ENCODE measurements at places on chromosomes 4 and X.

DNA sequence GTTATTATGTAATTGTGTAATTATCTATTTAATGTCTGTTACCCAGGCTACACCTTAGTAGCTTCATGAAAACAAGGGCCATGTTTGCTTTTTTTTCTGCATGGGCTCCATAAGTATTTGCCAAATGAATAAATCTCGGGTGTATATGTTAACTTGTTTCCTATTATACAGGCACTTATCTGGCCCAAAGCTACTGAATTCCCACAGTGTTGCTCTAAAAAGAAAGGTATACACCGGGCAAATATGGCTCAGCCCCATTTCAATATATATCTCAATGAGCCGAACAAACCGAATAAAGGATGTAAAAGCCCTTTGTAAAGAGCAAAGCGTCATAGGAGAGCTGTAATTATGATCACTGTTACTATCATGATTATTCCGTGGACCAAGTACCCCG is 767 bp downstream of the PAQR3 start:
- DNase-seq = no peak

DNA sequence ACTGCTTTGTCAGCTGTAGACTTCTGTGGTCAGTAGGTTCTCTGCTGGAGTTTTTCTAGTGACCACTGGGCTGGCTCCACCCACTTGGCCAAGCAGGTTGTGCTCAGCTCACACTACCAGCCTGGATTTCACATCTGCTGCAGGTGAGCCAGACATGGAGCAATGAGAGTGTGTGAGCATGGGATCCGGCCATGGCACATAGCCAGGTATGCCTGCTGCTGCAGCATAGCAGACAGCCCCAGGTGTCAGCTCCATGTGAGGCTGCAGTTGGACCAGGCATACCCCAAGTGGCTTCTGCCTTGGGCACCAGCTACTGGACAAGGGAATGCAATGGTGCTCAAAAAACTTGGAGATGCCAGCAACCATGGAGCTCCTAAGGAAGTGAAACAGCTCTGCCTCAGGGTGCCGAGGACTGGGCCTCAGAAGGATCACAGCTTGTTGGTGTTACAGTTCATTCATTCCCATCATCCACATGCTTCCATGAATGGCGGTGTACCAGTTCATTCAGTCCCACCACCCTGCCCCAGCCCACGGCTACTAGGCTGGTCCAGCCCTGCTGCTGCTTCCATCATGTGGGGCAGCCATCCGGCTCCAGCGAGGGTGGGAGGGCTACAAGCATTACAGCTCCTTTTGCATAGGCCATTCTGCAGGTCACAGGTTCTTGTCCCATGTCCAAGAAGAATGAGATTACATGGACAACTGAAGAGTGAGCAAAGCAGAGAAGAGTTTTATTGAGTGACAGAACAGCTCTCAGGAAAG is 389.1 kb upstream of the PCDH7 start:
- DNase-seq = no peak

- no peak for DNase-seq
Measured at GRCh38 chr4:169251291-169252235, 19.2 kb downstream of the SH3RF1 start.

DNA sequence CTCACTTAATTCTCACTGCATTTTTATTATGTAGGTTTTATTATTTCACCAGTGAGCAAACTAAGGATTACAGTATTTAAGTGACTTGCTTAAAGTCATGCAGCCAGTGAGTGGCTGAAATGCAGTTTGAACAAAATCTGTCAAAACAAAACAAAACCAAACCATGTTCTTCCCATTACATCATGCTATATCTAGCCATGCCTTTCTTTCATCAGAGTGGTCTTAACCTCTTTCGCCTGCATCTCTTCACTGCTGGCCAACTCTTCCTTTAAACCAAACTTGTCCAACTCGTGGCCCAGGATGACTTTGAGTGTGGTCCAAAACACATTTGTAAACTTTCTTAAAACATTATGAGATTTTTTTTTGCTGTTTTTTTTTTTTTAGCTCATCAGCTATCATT is 223.2 kb downstream of the PCDH7 start:
- no peak for DNase-seq

- DNase-seq = peak; percentile 45
Measured at GRCh38 chrX:130024127-130024526, 41.7 kb downstream of the BCORL1 start.

- DNase-seq = no peak
Measured at GRCh38 chrX:126820700-126821420, 1.3 kb downstream of the PRR32 start.

DNA sequence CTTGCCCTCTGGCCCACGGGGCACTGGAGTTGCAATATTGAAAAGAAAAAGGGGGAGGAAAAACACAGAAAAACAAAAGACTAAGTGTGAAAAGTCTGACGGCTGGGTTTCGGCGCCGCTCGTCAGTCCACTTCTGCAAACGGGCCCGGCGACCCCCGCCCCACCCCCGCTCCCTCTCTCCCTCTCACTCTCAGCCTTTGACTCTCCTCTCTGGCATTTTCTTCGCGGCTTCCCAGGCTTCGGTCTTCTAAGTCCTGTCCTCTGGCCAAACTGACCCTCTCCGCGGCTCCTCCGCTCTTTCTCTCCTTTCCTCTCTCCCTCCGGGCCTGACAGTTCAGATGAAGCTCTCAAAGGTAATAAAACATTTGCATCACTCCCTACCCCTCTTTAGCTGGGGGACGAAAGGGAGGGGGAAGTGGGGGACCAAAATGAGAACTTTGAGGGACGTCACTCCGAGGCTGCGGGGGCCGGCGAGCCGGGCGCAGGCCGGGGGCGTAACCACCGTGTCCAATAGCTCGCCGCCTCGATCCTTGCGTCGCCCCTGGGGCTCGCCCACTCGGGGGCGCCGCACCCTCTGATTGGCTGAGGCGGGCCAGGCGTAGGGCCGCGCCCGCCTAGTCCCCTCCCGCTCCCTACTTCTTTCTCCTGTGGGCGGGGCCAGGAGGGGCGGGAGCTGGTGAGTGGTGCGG is at the start of gene NKX6-1:
NKX6-1 (minus strand) TSS at position 358 of the 689 bp plus-strand sequence. CDS start 1,064 bp downstream, outside the sequence.
- no peak for DNase-seq

- no peak for DNase-seq
Measured at GRCh38 chrX:107675823-107676555, 47.7 kb downstream of the PRPS1 start.

- no peak for DNase-seq
Measured at GRCh38 chr4:165096776-165097175, 15.9 kb downstream of the TMEM192 start.

GRCh38 chr4:173270312-173271027 is 63.7 kb downstream of the HMGB2 start:
- DNase-seq = no peak

- DNase-seq = no peak
Measured at GRCh38 chr4:111360906-111361305, 738.0 kb upstream of the PITX2 start.

DNA sequence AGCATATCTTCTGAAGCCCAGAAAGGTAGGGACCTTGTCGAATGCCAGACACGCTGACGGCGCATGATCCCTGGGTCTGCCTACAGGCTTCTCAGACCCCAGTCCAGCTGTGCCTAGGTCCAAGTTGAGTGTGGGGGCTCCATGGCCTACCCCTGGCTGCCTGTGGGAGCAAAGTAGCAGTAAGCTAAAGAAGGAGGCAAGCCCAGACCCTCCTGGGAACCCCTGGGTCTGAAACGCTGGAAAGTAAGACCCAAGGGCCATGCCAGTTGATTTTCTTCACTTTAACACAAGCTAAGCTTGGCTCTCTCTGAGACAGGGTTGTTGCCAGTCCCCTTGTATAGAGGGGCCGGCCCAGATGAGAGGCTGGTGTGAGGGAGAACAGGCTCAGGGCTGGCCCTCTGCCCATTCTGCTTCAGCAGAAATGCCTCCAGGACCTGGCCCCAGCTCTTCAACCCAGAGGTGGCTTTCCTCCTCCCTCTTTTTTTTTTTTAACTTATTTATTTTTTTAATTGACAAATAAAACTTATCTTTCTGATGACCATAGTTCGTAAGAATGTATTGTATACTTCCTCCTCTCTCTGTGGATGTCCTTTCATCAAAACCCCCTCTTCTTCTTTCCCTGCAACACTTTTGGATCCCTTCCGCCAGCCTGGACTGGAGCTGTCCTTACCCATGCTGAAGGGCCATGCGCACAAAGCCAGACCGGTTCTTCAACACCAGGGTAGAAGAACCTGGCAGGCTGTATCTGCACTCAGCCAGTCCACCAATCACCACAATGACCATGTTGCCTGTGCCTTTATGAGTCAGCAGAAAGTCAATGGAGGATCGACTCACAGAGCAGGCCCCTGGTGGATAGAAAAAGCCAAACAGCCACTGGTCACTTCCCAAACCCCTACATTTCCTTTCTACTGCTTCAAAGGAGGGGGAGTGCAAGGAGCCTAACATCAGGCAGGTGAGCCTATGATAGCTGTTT is 7.1 kb downstream of the AWAT2 start:
- DNase-seq = no peak

DNA sequence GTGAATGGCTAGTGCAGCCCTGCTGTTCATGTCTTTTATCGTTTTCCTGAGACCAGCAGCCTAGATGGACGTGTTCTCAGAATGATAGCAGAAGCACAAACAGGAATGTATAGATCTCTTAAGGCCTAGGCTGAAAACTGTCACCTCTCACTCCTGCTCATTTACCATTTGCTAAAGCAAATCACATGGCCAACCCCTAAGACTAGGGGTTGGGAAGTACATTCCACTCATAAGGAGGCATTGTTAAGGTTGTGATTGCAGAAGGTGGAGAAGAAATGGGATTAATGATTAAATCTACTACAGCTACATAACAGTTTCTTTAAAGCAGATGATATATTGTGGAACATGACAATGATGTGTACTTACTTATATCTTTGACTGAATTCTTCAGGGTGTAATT is 536.8 kb upstream of the FTHL17 start:
- DNase-seq = no peak

DNA sequence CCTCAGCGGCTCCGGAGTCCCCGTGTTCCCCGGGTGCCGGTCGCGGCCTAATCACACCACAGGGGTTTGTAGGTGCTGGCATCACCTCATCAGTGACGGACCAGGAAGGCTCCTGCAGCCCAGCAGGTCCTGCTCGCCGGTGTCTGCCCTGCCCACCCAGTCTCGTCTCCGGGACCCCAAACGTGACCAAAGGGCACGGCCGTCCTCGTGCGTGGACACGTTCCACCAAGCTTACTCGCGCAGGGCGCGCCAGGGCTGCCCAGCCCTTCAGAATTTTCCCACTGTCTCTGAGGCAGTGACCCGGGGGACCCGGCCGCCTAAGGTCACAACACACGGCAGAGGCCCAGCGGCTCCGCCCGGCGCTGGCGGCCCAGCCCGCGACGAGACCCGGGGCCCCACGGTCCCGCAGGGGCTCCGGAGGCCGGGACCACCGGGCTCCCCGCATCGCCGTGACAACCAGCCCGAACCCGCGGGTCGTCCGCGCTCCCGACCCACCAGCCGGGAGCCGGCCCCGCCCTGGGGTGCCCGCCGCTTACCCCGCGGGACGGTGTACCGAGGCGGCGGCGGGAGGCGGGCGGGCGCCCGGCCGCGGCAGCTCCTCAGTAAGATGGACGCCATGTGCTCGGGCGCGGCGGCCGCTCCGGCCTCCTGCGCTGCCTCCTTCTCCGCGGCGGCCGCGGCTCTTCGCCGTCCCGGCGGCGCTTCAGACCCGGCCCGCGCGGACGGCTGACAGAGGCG is 454 bp downstream of the LETM1 start:
- no peak for DNase-seq

GRCh38 chr4:146534178-146534577 is 12.4 kb upstream of the SLC10A7 start:
- no peak for DNase-seq

GRCh38 chr4:81786766-81787165 is 315.1 kb upstream of the RASGEF1B start:
- no peak for DNase-seq

GRCh38 chr4:139337612-139338011 is 35.3 kb upstream of the NDUFC1 start:
- DNase-seq = no peak

GRCh38 chrX:9233141-9233540 is 199.2 kb upstream of the FAM9B start:
- DNase-seq = no peak

DNA sequence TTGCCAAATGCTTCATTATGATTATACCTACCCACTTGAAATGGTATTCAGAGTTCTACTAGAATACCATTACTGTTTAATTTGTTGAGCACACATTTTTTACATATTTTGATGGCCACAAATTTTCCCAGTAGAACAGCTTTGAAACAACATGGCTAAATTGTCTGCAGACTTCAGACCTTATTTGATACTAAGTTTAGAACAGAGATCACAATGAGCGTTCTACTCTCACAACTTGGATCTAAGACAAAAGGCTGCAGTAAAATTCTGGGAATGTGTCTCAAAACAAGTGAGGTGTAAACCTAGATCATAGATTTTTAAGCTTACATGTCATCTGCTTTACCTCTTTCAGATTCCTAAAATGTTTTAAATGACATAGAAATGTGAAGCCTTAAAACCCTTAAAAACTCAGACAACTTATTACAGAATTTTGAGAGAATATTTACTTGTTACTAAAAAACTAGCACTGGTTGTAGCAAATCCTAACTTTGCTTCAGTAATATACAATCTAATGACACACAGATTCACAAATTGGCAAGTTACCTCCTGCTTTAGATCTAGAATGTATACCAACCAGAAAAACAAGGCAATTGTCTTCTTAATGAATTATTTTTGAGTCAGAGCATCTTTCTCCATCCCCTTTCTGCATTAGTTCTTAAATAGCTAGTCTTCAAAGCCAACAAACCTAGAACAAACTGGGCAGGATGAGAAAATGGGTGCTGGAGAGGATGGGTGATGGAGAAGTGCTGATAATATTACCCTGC is 243.3 kb downstream of the SLC7A11 start:
- DNase-seq = no peak

- DNase-seq = no peak
Measured at GRCh38 chr4:86089781-86090323, 270.0 kb downstream of the MAPK10 start.
